ACHN (cell line): ENCODE measurements at places on chromosomes 12 and 14.

- no peak for DNase-seq
These were observed 46.0 kb upstream of the TCL1A start for GRCh38 chr14:95759941-95760340.

DNA sequence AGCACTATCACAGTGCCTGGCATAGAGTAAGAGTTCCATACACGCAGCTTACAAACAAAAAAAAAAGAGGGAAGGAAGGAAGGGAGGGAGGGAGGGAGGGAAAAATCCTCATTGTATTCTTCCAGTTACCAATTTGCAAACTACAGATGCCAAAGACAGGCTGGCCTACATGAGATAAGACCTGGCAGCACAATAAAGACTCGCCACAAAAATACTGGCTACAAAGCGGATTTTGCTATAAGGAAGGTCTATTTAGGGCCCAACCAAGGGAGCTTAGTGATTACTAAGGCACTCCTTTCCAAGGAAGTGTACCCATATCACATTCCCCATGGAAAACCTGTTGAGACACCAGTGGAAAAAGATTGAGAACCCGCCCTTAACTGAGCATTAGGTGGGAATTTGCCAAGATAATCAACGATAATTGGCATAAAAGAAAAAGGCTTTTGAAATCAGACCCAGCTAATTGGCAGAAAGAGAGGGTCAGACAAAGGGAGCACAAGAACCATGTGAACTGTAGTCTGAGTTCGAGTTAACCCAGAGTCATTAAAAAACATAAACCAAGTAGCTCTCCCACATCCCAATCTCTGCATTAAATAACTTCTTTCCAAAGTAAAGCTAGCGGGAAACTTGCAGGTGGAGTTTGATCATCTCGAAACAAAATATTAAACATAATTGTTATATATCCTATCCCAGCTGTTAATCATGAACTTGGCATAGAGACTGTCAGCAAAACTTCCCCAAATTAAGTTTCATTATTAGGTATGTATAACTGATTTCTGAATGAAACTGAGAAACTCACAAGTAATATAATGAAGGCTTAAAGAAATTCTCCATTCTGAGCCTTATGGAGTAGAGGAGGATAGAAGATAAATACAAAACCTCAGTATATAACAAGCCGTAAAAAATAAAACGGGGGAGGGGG is 50.1 kb downstream of the PHLDA1 start:
- no peak for DNase-seq

- DNase-seq: no peak
These were observed 5.6 kb downstream of the CD9 start for GRCh38 chr12:6205761-6206160.

DNA sequence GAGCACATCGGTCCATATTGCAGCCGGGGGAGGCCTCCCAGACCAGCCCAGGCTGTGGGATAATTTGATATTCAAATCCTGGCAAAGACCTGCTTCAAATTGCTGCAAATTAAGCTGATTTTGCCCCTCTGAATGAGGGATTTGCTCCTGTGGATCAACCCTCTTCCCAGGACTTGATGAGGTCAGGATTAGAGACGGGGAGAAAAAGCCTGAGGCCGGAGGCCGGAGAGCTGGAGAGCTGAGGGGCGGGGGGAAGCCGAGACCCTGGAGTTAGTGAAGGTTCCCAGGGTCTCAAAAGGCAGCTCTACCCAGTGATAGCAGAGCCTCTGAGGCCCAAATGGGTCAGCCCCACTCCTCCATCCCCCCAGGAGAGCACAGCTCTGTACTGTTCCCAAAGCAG is 17.5 kb upstream of the VSX2 start:
- no peak for DNase-seq

DNA sequence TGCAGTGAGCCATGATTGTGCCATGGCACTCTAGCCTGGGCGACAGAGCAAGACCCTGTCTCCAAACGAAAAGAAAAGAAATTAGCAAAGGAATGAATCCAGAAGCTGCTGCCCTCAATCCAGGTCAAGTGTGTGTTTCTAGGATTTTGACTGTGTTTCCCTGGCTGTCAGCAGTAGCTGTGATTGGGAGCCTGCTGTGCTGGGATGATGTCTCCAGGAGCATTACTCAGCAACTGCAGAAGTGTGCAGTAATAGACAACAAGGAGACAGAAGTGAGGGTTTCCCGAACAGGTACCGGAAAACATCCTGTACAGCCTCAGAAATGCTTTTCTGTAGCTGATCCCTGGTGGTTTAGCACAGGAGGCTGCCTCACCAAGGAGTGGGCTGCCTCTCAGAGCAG is 492.5 kb downstream of the FUT8 start:
- no peak for DNase-seq

DNA sequence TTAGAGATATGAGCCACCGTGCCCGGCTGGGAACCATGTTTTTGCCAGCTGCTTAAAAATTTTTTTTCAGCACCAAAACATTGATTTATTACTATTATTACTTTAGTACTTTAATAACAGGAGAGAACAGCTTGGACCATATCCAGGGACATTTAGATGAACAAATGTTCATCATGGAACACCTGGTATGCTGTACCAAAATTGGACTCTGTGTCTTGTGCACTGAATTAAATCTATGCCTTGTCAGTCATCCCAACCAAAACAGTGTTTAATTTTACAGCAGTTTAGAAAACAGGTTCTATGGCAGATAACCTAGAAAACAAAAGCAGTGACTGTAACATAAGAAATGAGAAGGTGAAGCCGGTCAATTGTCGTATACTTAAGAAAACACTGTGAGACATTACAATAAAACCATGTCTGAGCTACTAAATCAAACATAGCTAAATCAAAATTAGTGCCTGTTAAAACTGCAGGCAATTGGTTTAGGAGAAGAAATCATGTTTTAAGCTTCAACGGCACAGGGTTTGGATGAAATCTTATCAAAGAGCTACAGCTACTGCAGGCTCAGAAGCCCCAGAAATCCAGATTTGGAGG is 58.2 kb upstream of the PYGL start:
- no peak for DNase-seq

GRCh38 chr12:5071496-5071895 is 27.8 kb downstream of the KCNA5 start:
- no peak for DNase-seq

- DNase-seq: no peak
These were observed 104.2 kb upstream of the AMN1 start for GRCh38 chr12:31832740-31833729.

DNA sequence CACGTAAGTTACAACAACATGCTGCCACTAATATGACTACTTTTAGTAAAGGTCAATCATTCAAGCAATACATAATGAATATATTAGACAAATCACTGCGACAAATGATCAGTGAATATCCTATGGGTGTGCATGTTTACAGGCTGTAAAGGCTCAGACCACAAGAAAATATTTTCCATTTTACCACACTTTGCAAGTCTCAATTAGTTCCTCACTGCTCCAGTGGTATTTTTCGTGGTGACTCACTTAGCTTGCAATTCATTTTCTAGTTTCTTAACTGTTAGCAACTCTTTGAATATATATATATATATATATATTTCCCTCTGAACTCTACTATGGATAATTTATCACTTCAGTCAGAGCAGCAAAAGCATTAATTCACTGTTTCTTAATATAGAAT is 96.9 kb downstream of the EML5 start:
- no peak for DNase-seq

GRCh38 chr12:101475751-101476305 is 692 bp downstream of the SPIC start:
- no peak for DNase-seq
